ENCODE measurements at places on chromosomes 1 and 21.

DNA sequence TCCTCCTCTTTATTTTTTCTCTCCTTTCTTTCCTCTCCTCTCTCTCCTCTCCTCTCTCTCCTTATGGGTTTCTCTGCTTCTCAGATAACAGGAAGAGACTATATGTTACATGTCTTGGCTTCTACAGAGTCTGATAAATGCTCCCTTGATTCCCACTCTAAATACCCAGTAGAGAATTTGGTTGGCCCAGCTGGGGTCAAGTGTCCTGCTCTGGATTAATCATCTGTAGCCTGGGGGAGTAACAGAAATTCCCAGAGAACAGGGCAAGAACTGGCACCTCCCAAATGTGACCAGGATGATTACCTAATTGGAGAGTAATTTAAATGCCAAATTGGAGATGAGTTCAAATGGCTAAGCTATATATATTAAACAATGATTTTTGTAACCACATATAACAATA lies 146.1 kb upstream of the LMO4 start:
- no peak for DNase-seq

DNA sequence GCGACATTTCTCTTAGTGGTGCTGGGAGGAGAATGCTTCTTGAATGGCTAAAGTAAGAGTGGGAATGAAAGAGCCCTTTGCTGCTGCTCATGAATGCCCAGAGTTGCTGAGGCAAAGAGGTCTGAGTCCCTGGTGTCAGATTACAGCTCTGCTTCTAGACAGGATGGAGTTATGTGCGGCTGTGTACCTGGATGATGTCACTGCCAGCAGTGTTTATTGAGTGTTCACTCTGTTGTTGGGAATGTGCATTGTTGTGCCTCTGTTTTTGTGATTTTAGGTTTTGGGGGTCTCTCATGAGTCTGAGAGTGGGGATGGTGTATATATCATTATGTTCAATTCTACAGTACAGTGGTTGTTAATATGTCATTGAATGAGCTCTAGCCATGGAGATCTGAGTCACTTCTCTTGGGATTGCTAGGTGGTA lies 2.7 kb downstream of the CDC14A start:
- peak; percentile 39 for DNase-seq

DNA sequence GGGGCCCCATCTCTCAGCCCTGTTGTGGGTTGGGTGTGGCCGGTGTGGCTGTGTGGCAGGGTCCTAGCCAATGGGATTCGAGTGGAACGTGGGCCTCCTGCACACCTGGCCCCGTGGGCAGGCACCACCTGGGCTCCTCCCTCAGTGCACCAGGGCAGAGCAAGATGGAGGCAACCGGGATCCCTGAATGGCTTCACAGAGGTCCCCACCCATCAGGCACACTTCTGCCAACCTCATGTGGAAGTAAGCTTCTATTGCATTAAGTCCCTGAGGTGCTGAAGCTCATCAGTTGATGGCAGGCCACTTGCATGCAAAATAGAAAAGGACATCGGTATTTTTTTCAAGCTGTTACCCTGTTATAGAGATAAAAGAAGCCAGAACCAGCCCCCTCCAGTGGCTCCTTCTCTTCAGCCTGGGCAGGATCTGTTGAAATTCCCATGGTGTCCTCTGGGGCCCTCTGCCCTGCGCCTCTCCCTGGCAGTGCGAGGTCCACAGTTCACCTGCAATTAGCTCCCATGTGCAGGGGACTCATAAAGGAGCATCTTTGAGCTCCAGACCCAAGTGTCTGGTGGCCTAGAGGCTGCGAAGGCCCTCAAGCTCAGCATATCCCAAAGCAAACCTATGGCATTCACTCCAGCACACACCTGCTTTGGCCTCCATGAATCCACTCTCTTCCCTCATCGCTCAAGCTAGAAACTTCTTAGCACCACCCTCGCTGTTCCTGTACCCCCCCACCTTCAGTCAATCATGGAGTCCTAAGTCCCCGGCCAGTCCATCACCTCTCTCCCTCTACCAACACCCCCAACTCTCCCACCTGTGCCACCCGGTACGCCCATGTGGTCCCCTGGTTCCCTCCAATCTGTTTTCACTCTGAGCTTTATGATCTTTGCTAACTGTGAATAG lies 2.1 kb upstream of the SLC45A1 start:
- DNase-seq = no peak

DNA sequence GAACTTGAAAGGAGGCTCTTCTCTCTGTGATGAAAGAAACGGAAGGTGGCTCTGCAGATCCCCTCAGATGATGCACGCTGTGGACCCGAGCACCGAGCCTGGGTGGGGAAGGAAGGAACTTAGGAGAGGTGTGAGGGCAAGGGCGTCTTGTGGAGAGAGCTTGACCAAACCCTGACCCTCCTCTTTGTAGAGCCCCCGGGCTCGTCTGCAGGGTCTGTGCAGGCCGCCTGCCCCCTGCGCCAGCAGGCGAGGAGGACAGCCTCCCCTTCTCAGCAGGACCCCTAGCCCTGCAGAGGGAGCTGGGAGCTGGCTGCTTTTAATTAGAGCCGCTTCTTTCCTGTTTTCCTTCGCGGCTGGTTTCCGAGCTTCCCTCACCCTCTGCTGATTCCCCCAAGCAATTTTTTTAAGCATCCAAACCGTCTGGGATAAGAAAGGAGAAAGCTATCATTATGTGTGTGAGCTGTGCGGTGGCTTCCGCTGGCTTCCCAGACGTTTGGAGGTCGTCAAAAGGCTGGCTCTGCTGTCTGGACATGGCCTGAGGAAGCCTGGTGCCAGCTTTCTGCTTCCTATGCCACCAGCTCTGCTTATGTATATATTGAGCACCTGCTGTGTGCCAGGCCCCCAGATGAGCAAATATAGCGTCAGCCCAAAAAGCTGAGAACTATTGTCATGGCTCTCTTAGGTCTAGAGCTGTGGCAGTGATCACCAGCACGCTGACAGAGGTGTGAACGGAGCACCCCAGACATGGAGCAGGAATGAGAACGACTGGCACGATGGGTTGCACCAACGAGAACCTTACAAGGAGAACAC lies 160.2 kb upstream of the IRF2BP2 start:
- DNase-seq = no peak

- DNase-seq = no peak
These were observed 4.0 kb downstream of the HPCAL4 start for GRCh38 chr1:39687243-39687642.

- DNase-seq = no peak
These were observed 245.6 kb upstream of the HOOK1 start for GRCh38 chr1:59569198-59569597.

DNA sequence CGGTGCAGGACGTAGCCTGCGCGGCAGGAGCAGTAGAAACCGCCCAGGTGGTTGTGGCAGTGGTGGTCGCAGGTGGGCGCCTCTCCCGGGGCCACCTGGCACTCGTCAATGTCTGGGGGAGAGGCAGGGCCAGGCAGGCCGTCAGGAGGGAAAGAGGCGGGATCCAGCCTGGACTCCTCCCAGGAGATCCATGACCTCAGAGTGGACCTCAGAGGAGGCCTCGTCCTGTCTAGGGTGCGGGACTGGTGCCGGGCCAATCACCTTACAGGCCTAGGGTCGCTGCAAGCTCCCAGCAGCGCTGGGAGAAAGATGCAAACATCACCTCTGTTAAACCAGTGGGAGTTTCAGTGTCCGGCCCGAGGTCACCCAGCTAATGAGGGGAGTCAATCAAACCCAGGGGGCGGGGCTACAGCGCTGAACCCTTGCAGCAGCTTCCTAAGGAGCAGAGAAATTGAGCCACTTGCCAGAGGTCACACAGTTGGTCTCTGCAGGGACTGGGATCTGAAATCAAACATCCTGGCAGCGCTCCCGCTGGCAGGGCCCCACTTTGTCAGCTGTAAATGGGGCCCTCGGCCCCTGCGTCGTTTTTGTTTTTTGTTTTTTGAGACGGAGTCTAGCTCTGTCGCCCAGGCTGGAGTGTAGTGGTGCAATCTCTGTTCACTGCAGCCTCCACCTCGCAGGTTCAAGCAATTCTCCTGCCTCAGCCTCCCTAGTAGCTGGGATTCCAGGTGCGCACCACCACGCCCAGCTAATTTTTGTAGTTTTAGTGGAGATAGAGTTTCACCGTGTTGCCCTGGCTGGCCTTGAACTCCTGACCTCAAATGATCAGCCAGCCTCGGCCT lies 1.4 kb downstream of the MASP2 start:
- no peak for DNase-seq

- no peak for DNase-seq
These were observed 276.5 kb upstream of the USP25 start for GRCh38 chr21:15453261-15453660.

DNA sequence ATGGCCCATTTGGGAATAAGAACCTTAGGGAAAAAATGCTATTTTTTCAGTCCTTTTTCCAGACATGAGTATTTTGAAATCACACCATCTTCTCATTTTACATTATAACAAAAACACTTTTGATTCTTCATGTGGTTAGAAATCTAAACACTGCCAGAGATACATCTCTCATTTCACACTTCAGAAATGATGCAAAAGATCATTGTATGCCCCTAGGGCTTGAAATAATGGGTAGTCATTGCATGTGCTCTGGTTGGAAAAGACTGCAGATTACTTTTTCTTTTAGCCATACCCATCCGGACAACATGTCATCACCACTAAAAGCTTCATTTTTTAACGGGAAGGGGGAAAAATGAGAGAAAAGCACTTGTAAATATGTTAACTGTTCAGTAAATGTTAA lies 1152.2 kb upstream of the ADGRL4 start:
- no peak for DNase-seq

- DNase-seq = no peak
These were observed 69.6 kb downstream of the PIK3R3 start for GRCh38 chr1:46062651-46063319.

DNA sequence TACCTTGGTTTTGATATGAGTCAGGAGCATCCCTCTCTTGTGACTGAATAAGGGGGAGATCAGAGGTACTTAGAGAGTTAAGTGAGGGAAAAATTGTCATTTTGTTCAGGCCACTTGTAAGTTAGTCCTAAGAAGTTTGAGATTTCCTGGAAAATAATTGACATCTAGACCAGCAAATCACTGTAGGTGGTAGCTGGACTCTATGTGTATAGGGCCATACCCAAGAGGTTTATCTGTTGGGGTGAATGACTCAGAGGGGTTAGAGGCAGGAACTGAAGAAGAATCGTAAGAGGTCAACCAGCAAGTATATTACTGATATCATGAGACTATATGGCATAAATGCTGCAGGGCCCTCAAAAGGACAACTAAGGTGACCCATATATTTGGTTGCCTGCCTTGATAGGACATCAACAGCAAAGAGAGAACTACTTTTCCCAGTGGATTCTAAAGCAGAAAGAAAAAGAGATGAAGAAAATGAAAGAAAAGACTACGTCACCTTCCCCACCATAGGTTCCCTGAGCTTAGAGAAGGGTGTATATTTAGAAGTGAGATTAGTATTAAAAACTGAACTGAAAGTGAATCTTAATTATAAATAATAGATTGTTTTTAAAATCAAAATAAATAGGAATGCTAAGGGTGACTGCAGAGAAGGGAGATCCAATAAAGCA lies 8.0 kb upstream of the RNPC3 start:
- DNase-seq = no peak

DNA sequence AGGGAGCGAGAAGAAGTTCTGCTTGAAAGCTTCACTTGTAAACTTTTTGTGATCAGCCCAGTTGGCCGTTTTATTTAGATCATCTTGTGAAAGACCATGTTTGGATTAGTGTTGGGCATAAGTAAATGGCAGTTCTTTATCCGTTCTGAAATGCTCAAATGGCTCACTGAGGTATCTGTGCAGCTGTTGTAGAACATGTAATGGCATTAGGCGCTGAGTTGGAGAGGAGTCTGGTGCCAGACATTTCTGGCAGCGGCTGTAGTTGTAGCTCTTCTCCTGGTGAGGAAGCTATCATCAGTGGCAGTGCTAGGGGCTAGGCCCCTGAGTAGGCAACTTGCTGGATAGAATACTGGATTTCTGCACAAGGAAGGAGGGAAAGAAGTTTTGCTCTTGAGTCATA lies 321.6 kb downstream of the LMO4 start:
- no peak for DNase-seq

DNA sequence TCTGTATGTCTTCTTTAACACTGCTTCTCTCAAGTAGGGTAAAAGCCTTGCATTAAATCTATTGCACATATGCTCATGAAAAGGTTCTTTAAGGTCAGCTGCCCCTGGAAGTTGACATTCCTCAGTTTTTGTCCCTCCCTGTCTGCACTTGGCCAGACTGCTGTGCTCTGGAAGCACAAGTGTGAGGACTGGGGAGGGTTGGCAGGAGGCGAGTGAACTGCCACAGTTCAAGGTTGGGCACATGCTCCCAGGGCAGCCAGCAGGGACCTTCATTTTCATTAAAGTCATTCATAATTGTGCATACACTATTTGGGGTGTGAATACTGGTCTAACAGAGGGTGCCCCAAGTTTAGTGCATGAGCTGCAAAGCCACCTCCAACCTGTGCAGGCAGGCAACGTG lies 10.9 kb upstream of the THEM5 start:
- no peak for DNase-seq

DNA sequence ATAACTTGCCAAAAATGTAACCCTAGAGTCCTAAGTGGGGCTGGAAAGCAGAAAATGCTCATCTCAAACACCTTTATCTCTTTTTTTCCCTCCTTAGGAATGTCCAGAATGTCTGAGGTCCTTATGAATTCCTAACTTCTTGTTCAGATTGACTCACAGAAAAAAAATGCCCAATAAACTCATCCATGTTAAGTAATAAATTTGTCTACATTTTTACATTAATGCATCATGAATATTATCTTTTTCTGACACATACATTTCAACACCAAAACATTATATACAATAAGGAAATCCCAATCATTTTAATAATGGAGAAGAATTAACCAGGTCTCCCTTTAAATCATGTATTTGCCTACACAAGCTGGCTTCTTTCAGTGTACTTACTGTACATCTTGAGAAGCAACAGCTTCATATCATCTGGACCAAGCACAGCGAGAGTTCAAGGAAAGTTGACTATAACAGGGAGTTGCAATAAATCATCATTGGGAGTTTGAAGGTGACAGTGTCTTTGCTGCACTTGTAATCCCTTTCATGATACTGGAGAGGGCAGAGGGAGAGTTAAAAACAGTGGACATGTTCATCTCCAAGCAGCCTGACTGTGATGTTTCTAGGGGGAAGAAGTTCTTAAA lies 565.2 kb downstream of the LTN1 start:
- no peak for DNase-seq

- peak; percentile 42 for DNase-seq
These were observed 42.3 kb downstream of the LACTBL1 start for GRCh38 chr1:22930240-22930912.

DNA sequence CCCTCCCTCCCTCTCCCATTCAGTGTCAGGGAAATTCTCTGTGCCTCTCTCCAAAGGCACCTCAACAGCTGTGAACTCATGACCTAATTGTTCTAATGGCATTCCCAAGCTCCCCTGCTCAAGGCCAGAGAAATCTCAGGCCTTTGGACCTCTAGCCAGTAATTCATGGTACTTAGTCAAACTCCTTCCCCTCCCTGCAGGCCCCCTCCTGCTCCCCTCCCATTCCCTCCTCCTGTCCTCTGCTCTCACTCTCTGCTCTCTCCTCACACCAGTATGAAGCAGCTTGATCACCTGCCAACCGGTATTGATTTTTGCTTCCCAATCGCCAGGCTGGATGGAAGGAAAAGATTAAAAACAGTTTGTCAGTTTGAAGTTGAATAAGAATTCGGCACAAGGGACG lies 370.5 kb upstream of the PBX1 start:
- no peak for DNase-seq

All from RKO (cell line).